Gastroesophageal sphincter (tissue), 4 donors: ENCODE measurements at places on chromosomes 6 and 20. TPM values are rescaled to one million over a fixed set of nuclear protein-coding genes. Genes with fewer than 3 reads are reported as not detected.

- ATAC-seq: no peak
These were observed 25.3 kb downstream of the RBCK1 start for GRCh38 chr20:433300-433975.

GRCh38 chr20:45860560-45861220, 3.3 kb downstream of the ZSWIM3 start:
- ATAC-seq: no peak

DNA sequence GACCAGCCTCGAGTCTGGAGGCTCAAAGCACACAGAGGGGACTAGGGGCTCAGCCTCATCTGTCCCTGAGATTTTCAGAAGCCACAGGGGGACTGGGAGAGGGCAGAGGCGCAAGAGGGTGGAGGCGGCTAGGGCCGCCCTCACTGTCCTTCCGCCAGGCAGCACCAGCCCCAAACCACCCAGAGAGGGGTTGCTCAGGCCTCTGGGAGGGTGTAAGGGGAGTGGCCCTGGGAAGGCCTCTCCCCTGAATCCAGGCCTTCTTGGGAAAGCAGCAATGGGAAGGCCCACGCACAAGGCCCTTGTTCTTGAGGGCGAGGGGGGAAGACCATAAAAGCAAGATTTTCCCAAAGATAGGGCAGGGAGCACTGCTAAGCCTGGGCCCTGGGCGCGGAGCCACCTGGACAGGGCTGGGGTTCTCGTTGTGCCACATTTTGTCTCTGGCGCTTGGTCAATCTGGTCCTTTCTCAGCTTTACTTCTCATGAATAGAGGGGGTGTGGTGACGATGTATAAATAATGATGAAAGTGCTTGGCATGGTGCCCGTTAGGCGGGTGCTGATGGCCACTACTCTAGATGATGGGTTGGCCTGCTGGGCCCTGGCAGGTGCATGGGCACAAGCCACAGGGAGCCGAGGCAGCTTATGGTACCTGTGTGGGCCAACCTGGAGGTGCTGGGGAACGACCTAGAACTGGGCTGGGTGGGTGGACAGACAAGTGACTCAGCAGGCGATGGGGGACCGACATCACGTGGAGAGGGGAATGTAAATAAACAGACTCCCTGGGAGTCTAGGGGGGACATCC, 4.8 kb downstream of the SAMD10 start:
- no peak for ATAC-seq

- no peak for ATAC-seq
These were observed 34.9 kb upstream of the ARHGAP18 start for GRCh38 chr6:129744880-129745237.

DNA sequence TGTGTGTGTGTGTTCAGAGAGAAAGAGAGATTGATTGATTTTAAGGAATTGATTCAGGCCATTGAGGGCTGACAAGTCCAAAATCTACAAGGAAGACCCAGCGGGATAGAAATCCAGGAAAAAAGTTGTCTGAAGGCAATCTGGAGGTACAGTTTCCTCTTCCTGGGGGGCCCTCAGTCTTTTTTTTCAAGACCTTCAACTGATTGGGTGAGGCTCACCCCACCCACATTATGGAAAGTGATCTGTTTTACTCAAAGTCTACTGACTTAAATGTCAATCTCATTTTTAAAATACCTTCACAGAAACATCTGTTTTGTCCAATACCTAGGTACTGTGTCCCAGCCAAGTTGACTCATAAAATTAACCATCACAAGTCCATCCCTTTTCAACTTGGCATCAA, 243.0 kb upstream of the PLN start:
- no peak for ATAC-seq

DNA sequence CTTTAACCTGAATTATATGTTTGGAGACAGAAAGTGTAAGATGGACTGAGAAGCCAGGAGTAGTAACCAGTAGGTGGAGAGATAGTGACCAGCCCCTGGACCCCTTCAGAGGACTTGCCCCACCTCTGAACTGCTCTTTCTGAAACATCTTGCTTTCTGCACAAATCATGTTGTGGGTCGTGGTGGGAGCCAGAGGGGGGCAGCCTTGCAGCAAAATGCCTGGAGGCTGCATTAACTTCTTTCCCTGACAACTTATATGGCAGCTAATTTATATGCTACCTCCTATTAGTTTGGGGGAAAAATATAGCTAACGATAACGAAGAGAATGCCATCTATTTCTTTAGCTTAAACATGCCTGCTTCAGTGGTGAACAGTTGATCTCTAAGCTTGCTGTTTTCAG, 859.8 kb downstream of the MAFB start:
- ATAC-seq: no peak

DNA sequence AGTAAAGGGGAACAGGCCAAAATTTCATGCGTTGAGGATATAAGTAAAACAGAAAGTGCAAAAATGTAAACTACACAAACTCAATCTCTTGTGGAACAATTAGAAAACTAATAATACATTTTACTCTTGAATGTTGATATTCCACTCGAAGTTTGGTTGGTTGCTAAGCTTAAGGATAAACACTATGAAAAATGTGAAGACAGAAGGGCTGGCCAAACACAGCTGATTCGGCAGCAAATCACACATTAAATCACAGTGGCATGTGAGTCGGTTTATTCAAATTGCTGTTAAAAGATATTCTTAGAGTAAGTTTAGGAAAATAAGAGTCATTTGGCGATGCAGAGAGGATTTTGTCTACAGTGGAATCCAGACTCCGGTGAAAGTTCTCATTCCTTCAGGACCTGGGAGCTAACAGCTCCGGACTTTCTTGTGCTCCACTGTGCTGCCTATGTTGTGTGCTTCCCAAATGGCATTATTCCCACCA, 1.4 kb upstream of the EPM2A start:
- ATAC-seq: no peak

DNA sequence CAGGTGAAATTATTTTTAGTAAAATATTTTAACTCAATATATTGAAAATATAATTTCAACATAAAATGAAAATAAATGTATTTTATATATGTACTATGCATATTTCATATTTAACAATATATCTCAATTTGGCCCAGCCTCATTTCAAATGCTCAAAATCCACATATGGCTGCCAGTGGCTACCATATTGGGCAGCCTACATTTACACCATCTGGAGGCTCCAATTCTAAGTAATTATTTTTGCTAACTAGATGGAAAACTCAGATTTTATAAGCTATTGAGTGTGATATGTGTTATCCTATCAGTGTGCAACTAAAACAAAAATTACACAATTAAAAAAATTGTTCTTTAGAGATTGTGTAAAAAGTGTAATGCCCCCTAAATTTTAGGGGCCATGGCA, 96.9 kb downstream of the SOX4 start:
- ATAC-seq: no peak

GRCh38 chr6:149234051-149234962, 83.2 kb upstream of the TAB2 start:
- no peak for ATAC-seq

DNA sequence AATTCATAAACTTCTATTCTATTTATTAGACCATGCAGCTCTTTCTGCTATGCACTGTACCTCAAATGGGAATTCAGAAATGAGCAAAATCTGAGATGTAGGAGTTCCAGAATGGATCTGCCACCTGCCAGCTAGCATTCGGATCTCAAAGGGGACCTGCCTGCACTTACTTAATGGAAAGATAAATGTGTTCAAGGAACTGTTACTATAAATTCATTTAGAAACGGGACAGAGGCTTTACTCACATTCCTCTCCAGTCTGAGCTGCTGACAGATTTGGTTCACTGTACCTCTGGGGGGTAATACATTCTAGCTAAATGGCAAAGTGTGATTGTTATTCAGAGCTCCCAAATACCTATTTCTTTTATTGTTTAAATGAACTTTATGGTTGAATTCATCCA, 384.1 kb downstream of the GRIK2 start:
- ATAC-seq: no peak

- ATAC-seq: no peak
These were observed 95.0 kb downstream of the ARHGAP18 start for GRCh38 chr6:129615020-129615419.

DNA sequence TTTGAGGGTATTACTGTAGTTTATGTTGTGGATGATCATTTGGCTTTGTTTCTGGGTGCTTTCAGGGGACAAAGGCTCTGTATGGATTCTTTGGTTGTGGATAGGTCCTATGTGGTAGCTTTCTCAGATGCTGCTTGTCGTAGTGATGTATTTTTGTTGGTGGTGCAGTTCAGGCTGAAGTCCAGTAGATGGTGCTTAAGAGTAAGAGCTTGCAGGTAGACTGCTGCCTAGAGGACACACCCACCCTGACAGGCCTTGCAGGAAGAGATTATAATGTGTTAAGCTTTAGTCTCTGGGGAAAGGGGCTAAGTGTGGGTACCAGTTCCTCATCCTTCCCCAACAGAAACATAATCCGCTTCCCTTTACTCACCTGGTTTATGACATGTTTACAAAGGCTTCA, 62.6 kb upstream of the ADGRB3 start:
- ATAC-seq: no peak

DNA sequence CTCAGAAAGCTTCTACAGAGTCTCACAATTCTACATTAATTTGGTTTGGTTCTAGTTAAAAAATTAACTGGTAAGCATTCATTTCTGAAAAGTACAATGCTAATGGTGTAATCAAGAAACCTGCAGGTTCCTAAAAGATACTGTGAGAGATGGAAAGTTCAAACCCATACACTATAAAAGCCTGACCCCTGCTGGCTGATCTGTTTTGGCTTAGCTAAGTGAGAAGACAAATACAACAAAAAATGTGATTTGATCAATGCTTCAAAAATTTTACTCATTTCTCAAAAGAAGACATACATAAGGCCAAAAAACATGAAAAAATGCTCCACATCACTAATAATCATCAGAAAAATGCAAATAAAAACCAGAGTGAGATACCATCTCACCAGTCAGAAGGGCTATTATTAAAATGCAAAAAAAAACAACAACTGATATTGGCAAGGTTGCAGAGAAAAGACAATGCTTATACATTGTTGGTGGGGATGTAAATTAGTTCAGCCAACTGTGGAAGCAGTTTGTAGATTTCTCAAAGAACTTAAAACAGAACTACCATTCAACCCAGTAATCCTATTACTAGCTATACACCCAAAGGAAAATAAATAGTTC, 102.8 kb downstream of the MOXD1 start:
- ATAC-seq: no peak

DNA sequence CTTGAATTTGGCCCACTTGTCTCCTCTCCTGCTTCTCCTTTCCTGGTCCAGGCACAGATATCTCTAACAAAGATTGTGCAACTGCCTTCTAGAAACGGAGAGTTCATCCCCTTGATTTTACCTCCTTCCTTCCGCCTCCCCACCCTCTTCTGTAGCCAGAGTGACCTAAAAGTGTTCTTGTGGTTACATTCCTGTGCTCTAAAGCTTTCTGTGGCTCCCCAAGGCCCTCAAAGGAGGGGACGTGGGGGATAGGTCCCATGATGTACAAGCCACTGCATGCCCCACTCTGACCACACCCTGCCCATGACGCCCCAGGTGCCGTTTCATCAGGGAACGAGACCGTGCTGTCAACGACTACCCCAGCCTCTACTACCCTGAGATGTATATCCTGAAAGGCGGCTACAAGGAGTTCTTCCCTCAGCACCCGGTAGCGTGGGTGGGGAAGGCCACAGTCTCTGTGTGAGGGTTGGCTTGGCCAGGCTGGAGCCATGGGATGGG, 8.2 kb downstream of the CDC25B start:
- no peak for ATAC-seq

- peak; percentile 50 for ATAC-seq
These were observed 400.3 kb downstream of the TFAP2A start for GRCh38 chr6:10014557-10014956.

DNA sequence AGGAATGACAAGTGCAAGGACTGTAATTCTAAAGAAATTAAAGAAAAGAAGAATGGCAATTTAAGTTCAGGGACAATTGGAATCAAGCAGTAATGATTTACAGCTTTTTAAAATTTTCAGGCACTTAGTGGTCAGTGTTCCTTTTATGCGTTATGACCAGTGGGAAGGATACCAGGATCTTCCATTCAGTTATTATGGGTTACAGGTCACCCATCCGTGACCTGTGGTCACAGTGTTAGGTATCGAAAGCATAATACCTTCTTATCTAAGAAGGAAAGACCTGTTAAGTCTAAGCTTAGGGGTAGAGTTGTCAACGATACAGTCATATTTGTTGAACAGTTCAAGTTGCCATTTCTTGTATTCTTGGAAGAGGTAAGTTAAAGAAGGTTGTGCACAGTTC, 253.8 kb downstream of the LAMA2 start:
- no peak for ATAC-seq

Gene RAMACL
- total RNA-seq: 1.2 TPM

Gene PI3
- total RNA-seq: 4.5 TPM

Gene LY6G6F
- not detected for total RNA-seq

Gene PPP1R14C
- total RNA-seq: not detected

Gene TTBK1
- total RNA-seq: not detected

Gene ROMO1
- 220 TPM for total RNA-seq
